Stimulated activated CD4-positive, alpha-beta T cell treated with anti-CD3 and anti-CD28 coated beads, Interleukin-4, amount 100 ng/mL, for 4 hours (primary cell): ENCODE measurements at places on chromosomes 16 and 17.

- no peak for DNase-seq
Measured at GRCh38 chr17:30915833-30916611, 5.7 kb upstream of the ADAP2 start.

GRCh38 chr17:29576214-29577000 is 7.9 kb downstream of the TP53I13 start:
- DNase-seq, result no peak

DNA sequence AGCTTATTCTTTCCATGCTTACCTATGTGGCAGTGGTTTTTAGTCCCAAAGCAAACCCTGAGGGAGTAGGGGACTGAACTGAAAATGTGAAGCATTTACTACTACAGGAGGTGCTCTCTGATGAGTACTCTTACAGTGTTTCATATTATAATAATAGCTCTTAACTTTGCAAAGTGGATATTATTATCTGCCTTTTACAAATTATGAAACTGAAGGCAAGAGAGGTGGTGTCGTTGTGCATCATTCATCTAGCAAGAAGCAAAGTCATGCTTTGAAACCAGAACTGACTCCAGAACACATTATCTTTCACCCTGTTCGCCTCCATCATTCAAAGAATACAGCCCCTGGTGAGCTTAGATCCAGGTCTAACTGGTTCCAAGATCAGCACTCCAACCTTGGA is 8.2 kb upstream of the KCNH6 start:
- DNase-seq, result no peak

- no peak for DNase-seq
Measured at GRCh38 chr16:57001026-57001679, 11.8 kb downstream of the NLRC5 start.

DNA sequence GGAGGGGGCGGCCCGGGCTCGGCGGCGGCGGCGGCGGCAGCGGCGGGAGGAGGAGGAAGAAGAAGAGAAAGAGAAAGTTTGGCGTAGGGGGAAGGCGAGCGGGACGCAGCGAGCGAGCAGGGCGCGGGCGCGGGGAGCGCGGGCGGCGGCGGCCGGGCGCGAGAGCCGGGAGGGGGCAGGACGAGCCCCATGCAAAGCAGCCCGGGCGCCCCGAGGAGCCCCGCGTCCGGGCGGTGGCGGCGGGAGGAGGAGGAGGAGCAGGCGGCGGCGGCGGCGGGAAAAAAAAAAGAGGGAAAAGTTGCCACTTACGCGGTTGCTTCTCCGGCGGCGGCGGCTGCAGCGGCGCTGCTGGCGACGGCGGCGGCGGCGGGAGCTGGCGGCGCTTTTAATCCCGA is 10.3 kb upstream of the ZFHX3 start:
- DNase-seq, result peak; percentile 20

GRCh38 chr16:72664056-72664508 is 383.8 kb downstream of the ZFHX3 start:
- no peak for DNase-seq

GRCh38 chr17:17749921-17750320 is 68.7 kb downstream of the RAI1 start:
- DNase-seq, result peak; percentile 29

DNA sequence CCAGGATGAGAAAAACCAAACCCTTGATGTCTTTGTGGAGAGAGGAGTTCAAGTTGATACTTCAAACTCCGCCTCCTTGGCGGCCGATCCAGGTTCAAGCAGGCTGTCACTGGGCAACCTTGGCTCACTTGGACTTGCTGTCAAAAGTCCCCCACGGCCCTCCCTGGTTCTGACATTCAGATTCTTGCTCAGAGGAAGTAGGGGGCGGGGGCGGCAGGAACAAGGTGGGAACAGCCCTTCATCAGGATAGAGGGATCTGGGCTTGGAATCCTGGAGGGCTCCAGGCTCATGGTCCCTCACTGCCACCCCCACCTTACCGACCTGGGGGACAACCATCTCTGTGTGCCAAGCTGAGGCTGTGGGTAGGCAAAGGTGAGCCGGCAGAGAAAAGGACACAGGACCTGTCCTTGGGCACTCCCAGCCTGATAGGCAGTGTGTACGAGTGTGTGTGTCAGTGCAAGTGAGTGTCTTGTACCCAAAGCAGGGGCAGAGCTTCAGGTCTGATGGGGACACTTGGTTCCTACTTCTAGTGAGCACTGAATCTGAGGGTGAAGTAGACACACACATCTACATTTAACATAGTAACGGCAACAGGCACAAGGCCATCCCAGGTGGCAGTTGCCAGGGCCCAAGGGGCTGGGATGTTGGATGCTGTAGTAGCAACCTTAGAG is 6.6 kb upstream of the TSPOAP1 start:
- DNase-seq, result peak; percentile 58

GRCh38 chr17:76318586-76318985 is 10.5 kb upstream of the QRICH2 start:
- DNase-seq, result no peak

GRCh38 chr17:3035256-3035967 is 28.0 kb downstream of the OR1D5 start:
- no peak for DNase-seq

GRCh38 chr17:33284022-33284421 is 9.1 kb downstream of the ASIC2 start:
- DNase-seq, result no peak

DNA sequence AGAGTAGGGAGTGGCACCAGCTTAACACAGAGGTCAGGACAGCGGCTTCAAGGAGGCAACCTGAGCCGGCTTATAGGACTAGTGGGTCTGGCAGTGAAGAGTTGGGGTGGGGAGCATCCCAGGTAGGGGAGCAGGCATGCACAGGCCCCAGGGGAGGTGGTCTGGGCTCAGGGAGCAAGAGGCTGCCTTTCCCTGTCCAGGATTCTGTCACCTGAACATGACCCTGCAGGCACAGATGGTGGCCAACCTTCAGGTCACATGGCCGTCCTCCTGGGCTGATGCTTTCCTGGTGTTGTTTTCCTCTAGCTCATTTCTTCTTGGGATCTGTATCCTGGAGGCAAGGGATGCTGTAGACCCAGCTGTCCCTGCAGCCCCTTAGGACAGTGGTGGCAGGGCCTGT is 3.5 kb upstream of the MYO15A start:
- no peak for DNase-seq

GRCh38 chr17:41547378-41547841 is 19.3 kb upstream of the KRT19 start:
- no peak for DNase-seq

- no peak for DNase-seq
Measured at GRCh38 chr16:71501547-71501946, 12.4 kb upstream of the ZNF19 start.
